ENCODE measurements at places on chromosomes 1 and 21.
A peak's percentile ranks its signal among the peaks of the same experiment; 100 is the strongest.

GRCh38 chr1:106603616-106604015 is 452.9 kb upstream of the PRMT6 start:
- no peak for DNase-seq

- no peak for DNase-seq
Measured at GRCh38 chr1:195851016-195851601, 757.1 kb downstream of the KCNT2 start.

- no peak for DNase-seq
Measured at GRCh38 chr1:227306689-227307088, 11.6 kb downstream of the CDC42BPA start.

DNA sequence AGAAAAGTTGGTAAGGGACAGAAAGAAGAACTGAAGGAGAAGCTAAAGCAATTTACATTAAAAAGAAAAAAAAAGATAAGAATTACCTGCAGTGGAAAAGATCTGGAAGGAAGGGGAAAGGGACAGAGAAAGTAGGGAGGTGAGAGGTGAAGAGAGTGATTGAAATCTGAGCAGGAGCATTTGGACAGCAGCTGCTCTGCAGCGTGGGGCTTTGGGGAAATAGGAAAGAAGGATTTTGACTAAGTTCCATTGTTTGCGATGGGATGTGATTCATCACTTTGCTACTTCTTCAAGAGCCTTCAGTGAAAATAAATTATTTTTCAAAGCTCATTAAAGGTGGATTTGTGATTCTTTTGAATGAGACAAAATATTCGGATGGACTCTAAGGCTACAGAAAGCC is 26.1 kb upstream of the NMNAT2 start:
- no peak for DNase-seq

DNA sequence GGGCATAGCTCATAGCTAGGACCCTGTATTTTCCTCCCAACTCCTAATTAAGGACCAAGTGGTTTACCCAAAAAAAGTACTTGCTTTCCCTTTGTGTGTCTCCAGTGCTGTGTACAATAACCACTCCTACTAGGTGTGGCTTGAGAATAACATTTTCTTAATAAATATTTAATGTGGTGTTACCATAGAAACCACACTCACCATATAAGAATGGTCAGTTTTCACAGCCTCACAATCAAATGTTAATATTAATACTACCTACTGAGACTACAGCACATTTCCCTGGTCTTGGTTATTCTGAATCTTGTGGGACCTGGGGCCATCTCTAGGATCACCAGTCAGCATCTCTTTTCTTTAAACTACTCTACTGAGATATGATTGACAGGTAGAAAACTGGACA is 83.5 kb upstream of the BCAR3 start:
- DNase-seq, result no peak

GRCh38 chr1:153506831-153507413 is 28.9 kb downstream of the S100A6 start:
- DNase-seq, result peak; percentile 85

DNA sequence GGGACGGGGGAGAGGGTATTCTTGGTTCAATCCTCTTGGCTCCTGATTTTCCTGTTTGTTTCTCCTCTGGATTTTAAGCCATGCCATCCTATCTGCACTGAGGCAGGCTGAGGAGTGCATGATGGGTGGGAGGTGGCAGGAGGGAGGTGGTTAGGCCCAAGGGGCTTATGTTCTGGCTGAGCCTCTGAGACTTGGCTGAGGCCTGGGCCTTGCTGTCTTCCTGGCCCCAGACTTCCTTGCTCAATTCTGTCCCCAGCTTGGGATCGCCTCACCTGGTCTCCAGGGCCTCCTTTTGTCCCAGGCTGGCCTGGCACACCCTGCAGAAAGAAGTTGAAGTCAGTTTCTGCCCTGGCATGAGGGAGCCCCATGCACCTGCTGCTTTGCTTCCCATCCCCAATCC is 11.2 kb downstream of the COL9A2 start:
- DNase-seq, result no peak

GRCh38 chr21:33244082-33244778 is 14.5 kb downstream of the IFNAR2 start:
- DNase-seq, result no peak

GRCh38 chr1:168561989-168562388 is 14.4 kb upstream of the XCL1 start:
- no peak for DNase-seq

DNA sequence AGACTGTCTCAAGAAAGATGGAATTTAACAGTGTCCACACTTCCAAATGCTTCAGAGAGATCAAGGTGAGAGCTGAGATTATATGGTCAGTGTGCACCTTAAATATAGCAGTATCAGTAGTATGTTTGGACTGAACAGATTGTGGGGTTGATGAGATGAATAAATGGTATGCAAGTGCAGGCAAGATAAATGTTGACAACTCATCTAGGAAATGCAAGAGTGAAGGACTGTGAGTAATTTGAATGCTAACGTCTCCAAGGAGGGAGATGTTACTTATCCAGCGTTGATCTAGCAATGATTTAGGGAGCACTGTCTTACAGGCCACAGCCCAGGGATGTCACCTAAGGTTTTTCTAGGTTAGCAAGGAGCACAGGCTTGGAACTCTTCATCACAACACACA is 170.7 kb upstream of the GALNT2 start:
- no peak for DNase-seq

DNA sequence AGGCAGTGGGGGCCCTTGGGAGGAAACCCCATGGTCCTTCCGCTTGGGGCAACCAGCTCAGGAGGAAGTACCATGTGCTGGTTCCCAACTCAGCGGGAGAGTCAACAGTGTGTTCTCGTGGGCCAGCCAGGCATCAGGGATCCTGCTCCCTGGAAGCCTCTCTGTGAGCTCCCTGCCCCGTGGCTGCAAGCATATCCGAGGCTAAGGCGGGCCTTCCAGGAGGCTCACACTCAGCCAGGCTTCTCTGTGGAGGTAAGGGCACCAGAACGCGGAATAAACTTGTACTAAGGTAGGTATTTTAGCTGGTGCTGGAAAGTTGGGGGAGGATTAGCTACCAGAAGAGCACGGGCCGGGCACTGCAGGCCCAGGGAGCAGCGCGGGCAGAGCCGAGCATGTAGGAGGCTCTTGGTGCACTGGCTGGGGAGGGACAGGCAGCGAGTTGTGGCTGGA is 74.7 kb upstream of the POU3F1 start:
- DNase-seq, result no peak

GRCh38 chr1:223852337-223852736 is 6.6 kb upstream of the TP53BP2 start:
- no peak for DNase-seq

DNA sequence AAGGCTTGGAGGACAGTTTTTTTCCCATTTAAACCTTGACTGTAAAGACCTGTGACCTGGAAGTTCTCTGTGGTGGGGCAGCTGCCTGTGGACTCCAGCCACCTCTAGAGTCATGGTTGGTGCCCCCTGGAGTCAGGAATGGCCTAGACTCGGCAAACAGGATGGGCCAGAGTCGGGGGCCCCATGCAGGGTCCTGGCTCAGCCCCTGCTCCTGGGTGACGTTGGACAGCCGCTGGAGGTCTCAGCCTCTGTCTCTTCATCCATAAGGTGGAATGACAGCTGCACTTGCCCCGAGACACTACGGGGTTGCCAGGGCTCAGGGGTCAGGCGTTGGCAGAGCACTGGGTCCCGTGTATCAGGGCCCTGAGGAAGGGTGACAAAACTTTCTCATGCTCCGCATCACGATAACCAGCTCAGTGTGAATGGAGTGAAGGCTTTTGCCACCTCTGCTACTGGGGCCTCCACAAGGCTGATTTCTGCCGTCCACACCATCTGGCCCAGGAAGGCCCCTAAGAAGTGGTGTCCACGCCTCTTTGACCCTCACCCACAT is 58.5 kb upstream of the TTC34 start:
- DNase-seq, result no peak

DNA sequence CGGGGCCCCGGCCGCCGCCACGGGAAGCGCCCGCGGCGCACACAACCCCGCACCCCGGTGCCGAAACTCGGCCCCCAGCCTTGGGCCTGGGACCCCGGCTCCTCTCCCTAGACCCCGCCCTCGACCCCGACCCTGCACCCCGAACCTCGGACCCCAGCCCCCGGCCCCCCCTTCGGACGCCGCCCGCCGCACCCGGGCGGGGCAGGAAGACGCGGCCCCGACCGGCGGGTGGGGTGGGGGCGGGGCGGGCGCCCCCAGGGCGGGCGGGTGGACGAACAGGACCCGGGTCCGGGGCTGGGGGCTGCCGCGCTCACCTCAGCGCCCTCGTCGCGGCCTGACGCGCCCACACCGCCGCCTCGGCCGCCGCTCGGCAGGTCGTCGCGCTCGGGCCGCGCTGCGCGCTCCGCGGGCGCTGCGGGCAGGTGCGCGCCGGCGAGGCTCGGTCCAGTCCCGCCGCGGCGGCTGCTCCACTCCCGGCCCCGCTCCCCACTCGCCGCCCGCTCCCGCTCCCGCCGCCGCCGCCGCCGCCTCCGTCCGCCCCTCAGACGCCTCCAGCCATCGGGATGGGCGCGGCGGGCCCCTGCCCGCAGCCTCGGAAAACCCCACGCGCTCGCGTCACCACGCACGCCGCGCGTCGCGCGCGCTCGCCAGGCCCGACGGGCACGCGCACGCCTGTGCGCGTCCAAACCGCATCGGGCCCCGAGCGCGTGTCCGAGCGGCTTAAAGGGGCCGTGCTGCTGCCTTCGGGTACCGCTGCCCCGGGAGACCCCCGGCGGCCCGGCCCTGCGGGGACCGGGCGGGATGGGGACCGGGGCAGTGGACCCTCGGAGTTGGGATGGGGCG is at the start of gene GNB1:
GNB1 (minus strand) TSS at position 582 of the 843 bp plus-strand sequence. CDS start 65,634 bp downstream, outside the sequence.
- DNase-seq, result peak; percentile 65

- no peak for DNase-seq
Measured at GRCh38 chr1:6004412-6005123, 12.3 kb upstream of the NPHP4 start.

DNA sequence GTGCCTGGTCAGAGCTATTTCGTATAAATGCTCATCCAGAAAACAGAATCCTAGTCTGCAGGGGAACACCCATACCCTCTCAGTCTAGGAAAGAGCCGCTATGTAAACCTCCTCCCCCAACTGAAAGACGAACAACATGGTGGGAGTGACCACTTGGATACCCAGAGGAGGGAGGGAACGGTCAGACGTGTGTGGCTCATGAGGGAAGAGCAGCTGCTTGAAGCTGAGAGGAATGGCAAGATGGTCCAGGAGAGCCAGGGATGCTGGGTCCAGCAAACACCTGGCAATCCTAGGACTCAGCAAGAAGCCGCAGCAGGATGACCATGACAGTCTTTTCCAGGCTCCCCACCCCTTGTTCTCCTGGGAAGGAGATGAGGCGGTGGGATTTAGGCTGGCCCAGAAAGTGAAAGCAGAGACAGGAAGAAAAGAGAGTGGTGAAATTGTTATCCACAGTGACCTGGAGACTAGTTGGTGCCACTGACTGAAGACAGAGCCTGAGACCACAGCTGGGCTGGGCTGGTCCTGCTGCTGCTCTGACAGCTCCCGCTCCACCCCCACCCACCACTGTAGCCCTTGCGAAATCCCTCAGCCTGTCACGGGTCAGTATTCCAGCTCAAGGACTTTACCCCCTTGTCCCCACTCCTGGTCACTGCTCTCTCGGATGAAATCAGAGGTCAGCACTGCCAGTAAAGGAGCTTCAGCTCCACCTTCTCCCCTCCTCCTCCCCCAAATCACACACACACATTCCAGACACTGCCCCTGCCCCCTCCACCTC is 3.6 kb downstream of the CERS2 start:
- peak; percentile 57 for DNase-seq

- DNase-seq, result no peak
Measured at GRCh38 chr1:229170778-229171505, 100.0 kb upstream of the RAB4A start.

GRCh38 chr1:184028854-184029623 is 8.5 kb downstream of the COLGALT2 start:
- DNase-seq, result no peak

GRCh38 chr1:156584813-156585212 is 5.3 kb downstream of the TTC24 start:
- DNase-seq, result no peak

All from RCC 7860 (cell line).